ENCODE measurements at places on chromosomes 12 and 14.
A peak's percentile ranks its signal among the peaks of the same experiment; 100 is the strongest.

- DNase-seq: no peak
Observed at GRCh38 chr14:41022932-41023331, 583.7 kb upstream of the LRFN5 start.

GRCh38 chr12:61369241-61369910, 890.8 kb upstream of the USP15 start:
- DNase-seq: no peak

- peak; percentile 77 for DNase-seq
Observed at GRCh38 chr12:26119391-26119989, 5.3 kb downstream of the BHLHE41 start.

DNA sequence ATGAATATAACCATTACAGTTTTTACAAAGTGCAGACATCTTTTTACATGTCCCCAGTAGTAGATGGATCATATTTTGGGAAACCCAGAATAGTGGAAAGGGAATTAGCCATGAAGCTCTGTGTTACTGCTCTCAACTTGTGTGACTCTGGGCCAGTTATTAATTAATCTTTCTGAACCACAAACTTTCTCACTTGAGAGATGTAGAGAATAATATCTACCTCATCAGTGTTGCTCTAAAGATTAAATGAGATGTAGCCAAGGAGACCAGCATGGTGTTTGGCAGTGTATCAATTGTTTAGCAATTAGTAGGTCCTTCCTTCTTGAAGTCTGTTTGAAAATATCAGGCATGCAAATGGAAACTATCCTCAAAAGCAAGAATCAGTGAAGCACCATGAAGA, 169.2 kb downstream of the TMTC2 start:
- DNase-seq: no peak

DNA sequence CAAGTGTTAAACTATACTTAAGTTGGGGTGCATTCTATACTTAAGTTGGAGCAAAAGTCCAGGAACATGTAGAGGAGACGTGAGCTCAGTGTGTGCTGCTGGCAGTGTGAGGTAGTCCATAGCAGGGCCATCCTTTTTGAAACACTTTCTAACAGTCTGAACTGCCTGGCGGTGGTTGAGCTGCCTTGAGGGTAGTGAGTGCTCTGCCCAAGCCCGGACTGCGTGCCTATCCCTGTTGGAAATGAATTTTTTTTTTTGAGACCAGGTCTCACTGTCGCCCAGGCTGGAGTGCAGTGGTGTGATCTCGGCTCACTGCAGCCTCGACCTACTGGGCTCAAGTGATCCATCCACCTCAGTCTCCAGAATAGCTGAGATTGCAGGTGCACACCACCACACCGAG, 14.1 kb downstream of the KCNH3 start:
- no peak for DNase-seq

DNA sequence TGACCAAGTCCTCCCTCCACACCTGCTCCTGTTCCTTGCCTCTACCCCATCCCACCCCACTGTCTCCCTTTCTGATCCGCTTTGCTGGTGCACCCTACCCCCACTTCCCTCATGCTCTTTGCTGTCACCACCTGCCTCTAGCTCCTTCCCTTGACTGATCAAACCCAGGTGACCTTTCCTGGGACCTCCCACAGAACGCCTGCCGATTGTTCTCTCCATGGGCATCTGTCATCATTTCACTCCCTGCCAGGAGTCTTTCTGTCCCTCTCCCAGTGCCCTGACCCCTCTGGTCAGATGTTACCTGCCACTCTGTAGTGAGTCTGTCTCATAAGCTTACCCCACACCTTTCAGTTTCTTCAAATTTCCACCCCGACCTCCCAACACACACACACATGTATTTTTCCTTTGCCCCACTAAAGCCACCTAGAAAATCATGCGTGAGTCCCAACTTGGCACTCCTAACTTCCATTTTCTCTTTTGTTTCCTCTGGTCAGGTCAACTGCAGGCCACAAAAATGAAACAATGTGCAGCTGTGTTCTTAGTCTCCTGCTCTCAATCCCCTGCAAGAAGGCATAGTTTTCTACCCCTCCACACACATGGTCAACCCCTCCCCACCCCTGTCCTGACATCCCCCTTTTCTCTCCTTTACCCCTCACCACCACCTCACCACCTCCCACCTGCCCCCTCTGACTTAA, 229.8 kb downstream of the DPF3 start:
- no peak for DNase-seq

DNA sequence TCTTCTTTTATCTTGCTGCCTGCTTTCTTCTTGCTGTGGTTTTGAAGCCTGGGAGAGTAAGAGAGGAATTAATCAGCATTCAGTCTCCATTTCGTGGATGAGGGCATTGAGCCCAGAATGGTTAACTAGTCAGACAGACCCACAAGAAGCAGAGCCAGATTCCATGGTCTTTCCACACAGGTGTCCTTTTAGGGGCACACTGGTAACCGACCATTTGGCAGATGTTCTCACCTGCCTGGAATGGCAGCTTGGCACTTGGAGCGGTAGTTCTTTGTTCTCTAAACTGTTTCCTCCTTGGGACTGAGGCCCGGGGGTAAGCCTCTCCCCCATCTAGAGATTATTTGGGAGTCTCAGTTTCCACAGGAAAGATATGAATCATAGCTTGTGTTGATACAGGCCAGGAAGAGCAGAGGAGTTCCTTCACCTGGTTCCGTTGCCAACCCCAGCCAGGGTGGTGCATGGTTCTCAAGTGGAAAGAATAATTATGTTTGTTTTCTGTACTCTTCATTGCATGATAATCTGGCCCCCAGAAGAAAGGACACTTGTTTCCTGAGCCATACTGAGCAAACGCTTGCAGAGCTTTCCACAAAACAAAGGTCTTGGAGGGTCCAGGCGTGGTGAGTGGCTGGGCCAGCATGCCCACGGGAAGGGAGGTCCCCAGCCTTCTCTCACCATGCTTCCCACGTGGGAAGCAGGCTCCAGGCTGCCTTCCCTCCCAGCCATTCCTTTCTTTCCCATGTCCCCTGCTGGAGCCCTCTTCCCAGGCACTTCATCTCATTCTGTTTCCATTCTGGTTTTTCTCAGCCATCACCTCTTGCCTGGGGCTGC, 2.0 kb upstream of the KRT75 start:
- no peak for DNase-seq

GRCh38 chr14:80679273-80679672, 262.3 kb downstream of the CEP128 start:
- DNase-seq: no peak

DNA sequence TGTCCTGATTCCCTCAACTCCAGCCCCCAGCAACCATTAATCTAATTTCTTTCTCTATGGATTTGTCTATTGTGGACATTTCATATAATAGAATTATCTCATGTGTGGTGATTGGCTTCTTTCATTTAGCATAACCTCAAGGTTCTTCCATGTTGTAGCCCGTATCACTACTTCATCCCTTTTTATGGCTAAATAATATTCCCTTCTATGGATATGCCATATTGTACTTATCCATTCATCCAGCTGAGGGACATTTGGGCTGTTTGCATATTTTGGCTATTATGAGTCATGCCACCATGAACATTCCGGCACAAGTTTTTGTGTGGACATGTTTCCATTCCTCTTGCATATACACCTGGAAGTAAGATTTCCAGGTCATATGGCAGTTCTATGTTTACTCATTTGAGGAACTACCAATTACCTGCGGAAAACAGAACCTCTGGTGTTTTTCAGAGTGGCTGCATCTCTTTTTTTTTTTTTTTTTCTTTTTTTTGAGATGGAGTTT, 108.7 kb upstream of the MAP1LC3B2 start:
- no peak for DNase-seq

DNA sequence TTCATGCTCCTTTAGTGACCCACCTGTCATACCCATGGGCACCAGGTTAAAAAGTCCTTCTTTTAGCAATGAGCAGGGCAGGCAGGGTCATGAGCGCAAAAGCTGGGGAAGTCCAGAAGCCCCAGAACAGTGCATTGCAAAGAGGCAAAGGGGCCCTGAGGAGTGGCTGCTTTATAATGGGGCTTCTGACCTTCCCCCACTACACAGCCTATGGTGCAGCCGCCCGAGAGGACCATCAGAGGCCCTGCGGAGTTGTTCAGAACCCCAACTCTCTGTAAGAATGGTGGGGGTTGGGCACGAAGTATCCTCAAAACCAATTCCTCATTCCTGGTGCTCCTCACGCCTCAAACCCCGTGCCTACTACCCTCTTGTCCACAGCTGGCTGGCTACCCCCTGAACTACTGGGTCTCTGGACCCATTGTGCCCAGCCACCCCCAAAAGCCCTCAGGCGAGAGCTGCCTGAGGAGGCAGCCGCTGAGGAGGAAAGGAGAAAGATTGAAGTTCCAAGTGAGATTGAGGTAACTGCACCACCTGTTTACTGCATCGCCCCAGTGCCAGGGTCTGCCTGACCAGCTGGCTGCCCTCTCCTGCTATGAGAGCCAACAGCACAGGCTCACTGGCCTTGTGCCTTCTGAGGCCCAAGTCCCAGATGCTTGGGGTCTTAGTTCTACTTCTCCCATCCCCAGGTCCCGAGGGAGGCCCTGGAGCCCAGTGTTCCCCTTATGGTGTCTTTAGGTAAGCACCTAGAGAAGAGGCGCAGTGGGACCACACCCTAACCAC, 6.7 kb downstream of the REC8 start:
- DNase-seq: no peak

DNA sequence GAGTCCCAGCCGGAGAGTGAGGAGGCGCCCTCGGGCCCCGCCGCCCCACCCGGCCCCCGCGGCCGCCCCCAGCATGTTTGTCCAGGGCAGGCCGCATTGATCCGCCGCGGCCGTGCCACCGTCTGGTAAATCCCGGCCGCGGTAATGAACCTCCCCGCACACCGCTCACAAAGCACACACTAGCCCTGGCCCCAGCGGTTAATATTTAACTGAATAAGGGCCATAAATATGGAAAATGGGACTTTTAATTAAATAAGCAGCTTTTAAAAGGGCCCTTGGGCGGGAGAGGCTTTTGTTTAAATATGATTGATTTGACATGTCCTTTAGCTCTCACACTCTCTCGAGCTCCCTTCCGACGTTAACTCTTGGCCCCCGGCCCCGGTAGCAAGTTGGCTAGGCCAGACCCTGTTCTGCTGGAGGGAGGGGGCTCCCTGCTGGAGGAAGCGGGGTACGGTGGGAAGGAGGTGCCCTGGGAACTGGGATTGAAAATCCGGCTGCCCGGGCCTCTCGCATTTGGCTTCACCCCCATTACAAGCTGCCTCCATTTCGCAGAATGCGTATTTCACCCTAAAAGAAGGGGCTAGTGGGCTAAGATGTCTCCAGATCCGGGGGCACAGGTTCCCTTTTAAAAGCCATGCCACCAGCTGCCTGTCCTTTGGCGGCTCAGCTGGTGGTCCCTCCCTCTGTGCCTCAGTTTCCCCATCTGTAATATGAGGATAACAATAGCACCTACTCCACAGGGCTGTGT, 199.8 kb downstream of the RBM19 start:
- DNase-seq: no peak

- peak; percentile 21 for DNase-seq
Observed at GRCh38 chr14:66539034-66539433, 31.1 kb downstream of the GPHN start.

GRCh38 chr12:65593239-65593701, 231.0 kb upstream of the HMGA2 start:
- no peak for DNase-seq

DNA sequence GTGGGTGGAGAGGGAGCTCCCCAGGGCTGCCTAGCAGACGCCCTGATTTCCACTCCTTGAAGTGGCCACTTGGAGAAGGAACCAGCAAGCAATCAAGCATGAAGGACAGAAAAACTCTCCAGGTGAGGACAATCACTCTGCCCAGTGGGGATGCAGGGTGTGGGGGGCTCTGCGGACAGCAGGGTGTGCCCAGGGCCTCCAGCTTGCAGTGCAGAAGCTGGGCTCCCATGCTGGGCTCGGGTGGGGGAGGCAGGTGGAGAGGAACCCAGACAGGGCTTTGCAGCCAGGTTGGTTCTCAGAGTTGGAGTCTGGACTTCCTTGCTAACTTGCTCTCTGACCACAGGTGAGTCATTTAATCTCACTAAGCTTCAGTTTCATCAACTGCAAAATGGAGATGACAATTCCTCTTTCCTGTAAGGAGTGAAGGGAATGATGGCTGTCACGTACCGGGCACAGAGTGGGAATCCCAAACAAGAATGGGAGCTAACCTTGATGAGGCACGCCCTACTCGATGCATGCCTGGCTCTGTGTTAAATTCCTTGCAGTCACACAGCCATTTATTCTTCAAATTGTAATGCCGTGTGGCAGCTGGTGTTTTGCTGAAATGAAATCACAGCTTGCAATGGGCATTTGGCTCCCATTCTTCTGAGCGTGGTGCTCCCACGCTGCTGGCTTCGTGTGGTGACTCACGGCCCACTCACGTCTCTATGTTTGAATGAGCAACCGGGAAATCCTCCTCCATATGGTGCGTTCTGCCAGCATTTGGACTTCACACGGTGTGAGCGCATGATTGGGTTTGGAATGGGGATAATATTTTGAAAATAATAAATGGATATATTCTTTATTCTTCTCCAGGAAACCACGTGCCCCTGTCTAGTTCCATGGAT, 75.2 kb downstream of the PRIMA1 start:
- DNase-seq: no peak

DNA sequence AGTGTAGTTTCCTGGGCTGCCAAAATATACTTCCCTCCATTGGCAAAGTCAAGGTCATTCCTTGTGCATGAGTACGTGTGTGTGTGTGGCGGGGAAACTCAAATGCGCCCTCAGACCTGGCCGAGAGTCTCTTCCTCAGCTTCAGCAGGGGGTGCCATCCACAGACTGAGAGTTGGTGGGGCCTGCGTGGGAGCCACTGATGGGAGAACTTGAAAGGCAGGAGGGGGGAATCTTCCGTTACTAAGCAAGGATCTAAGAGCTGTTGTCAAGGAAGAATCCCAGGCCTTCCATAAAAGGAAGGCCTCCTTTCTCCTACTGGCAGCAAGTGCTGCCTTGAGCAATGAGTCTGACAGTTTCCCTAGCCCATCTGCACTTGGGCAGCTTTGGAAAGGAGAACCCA, 274.9 kb downstream of the EMP1 start:
- DNase-seq: peak; percentile 3

- DNase-seq: no peak
Observed at GRCh38 chr14:103726474-103726873, 10.9 kb downstream of the ZFYVE21 start.

DNA sequence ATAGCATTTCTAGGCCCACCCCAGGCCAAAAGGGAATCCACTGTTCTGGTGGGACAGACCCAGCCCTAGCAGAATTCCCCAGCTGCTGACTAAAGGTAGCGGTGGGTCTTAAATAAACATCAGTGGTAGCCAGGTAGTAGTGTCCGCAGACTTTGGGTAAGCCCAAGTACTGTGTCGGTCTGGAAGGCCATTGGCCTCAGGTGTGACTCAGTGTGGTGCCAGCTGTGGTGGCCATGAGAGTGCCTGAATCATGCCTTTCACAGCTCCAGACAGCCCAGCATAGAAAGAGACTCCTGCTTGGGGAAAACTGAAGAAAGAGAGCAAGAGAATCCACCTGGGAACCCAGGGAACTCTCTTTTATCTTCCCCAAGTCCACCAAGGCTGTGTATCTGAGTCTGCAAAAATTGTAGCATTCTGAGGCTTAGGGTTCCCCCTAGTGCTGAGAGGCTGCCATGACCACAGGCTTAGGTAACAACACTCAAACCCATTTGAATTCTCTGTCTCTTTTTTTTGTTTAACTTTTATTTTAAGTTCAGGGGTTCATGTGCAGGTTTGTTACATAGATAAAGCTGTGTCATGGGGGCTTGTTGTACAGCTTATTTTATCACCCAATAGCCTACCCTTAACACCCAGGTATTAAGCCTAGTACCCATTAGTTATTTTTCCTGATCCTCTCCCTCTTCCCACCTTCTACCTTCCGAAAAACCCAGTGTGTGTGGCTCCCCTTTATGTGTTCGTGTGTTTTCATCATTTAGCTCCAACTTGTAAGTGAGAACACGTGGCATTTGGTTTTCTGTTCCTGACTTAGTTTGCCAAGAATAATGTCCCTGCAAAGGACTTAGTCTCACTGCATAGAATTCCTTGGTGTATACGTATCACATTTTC, 16.7 kb upstream of the CD163L1 start:
- DNase-seq: peak; percentile 71

GRCh38 chr14:99273766-99274345, 1.9 kb upstream of the BCL11B start:
- peak; percentile 73 for DNase-seq

Data from mesendoderm (in vitro differentiated cells).